ENCODE measurements at places on chromosomes 13 and 19. TPM values are rescaled to one million over a fixed set of nuclear protein-coding genes. Genes with fewer than 3 reads are reported as not detected.

GRIN2D gene
- total RNA-seq: 0.39 TPM

SIGLEC5 gene
- total RNA-seq: 2.4 TPM

DNA sequence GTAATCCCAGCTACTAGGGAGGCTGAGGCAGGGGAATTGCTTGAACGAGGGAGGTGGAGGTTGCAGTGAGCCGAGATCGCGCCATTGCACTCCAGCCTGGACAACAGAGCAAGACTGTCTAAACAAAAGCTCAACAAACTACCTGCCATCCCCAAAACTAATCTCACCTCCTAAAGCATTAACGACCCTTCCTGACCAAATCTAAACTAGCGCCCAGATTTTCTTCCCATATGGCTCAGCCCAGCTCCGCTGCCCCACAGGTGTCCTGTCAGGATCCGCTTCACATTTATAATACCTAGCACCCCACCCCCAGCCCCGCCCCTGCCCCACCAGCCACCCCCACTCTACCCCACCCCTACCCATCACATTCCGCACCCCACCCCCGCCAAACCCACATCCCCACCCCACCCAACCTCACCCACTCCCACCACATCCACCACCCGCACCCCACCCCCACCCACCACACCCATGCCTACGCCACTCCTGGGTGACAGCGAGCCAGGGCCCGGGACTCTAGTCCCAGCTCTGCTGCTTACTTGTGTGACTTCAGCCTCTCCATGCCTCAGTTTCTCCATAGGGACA, 599 bp downstream of the C19orf12 start:
- H3K4me1 ChIP-seq: peaks cover 52% of the 10 kb centered on the region
- no peaks in the 10 kb centered on the region for H3K36me3 ChIP-seq
- DNase-seq: no peak
- no peaks in the 10 kb centered on the region for H3K27me3 ChIP-seq
- H3K27ac ChIP-seq: peak overlapping the region; percentile 97

DNA sequence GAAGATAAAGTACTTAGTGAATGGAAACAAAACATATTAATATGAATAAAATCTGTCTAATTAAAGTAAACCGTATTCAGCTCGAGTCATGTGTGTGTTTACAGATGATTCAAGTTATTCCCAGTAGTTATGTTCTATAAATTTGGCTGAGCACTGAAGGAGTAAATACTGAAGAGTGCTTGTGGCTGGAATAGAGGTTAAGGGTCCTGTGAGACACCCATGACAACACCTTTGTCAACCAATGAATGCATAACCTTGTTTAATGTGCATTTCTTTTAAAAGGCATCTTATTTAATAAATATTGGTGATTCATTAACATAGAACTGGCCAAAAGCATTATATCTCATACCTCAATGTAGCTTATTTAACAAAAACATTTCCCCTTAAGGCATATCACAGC, 577.8 kb upstream of the SLITRK5 start:
- DNase-seq: no peak
- no peaks in the 10 kb centered on the region for H3K27me3 ChIP-seq

- H3K27ac ChIP-seq: no peak overlapping the region
- H3K36me3 ChIP-seq: no peaks in the 10 kb centered on the region
- no peaks in the 10 kb centered on the region for H3K4me1 ChIP-seq
Measured at GRCh38 chr13:50344717-50345116, 329.5 kb downstream of the KCNRG start.

DNA sequence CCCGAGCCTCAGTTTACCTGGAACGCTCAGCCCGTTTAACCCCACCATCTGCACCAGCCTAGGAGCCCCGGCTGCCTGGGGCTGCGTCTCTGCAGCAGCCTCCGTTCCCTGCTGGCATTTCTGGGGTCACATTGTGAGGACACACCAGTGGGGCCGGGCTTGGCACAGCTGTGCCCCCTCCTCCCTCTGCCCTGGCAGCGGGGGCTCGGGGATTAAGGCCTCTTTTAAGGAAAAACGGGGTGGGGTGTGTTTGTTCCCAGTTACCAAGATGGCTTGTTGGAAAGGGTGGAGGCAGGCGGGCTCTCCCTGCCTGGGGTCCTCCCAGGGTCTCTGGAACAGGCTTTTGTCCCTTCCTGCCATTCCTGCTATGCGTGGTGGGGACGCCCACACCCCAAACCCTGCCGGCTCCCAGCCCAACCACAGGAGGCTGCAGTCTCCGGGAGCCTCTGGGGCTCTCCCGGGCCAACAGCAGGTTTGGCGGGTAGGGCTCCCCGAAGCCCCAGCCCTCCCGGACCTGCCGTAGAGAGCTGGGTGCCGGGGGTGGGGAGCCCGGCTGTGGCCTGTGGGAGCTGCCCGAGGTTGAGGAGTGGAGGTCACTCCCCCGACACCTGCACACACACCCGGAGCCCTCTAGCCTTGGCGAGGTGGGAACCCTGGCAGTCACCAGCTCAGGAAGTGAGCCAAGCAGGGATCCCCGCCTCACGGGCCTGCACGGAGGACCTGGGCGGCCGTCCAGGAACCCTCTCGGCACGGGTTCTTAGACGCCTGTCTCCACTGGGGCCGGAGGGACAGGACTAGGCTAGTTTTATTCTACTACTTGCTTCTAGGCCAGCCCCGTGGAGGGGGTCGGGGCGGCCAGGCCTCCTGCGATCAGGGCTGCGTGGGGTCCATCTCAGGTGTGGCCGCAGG, 36.9 kb downstream of the GADD45B start:
- DNase-seq: no peak
- H3K4me3 ChIP-seq: no peak overlapping the region
- no peak overlapping the region for H3K27ac ChIP-seq
- H3K36me3 ChIP-seq: no peaks in the 10 kb centered on the region
- no peaks in the 10 kb centered on the region for H3K4me1 ChIP-seq

GRCh38 chr19:11538232-11539036, at the start of gene CNN1:
TSS of gene CNN1 (plus strand) at chr19:11538851. CDS start at chr19:11538928, 77 bp downstream.
- H3K27me3 ChIP-seq: no peaks in the 10 kb centered on the region
- DNase-seq: no peak
- H3K36me3 ChIP-seq: no peaks in the 10 kb centered on the region
- H3K27ac ChIP-seq: no peak within 1 kb of the TSS

DNA sequence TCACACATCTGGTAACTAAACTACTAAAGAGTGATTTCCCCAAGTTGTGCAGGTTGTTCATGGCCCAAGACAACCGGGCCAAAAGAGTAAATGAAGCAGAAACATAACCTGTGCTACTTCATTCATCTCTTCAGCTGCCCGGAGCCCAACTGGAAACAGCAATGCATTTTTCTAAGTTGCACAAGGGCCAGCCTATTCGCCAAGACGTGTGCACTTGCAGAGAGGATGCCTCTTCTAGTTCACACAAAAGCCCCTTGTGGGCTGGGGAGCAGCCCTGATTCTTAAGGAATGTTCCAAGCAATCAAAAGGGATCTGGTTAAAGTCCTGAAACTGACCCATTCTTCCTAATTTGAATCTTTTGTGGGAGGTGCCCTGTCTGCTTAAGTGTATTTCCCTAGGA, 275.8 kb downstream of the SHISA2 start:
- H3K4me1 ChIP-seq: no peaks in the 10 kb centered on the region
- H3K27ac ChIP-seq: no peak overlapping the region
- no peak for DNase-seq
- no peaks in the 10 kb centered on the region for H3K27me3 ChIP-seq

DNA sequence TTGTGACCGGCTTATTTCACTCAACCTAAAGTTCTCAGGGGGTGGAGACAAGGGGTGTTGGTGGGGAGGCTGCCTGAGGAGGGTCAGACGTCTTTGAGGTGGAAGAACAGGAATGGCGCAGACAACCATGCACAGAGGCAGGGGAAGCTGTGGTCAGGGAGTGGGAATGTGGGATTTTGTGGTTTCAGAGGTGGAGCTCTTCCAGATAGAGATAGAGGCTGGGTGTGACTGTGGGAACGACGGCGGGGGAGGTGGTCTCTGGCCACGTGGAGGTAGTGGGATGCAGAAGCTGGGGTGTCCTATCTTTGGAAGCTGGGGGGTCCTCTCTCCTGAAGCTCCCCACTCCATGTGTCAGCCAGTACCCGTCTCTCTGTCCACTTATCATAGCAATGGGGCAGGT, 7.8 kb upstream of the KLK14 start:
- H3K27ac ChIP-seq: no peak overlapping the region
- H3K27me3 ChIP-seq: no peaks in the 10 kb centered on the region
- DNase-seq: no peak
- H3K4me3 ChIP-seq: no peak overlapping the region

DNA sequence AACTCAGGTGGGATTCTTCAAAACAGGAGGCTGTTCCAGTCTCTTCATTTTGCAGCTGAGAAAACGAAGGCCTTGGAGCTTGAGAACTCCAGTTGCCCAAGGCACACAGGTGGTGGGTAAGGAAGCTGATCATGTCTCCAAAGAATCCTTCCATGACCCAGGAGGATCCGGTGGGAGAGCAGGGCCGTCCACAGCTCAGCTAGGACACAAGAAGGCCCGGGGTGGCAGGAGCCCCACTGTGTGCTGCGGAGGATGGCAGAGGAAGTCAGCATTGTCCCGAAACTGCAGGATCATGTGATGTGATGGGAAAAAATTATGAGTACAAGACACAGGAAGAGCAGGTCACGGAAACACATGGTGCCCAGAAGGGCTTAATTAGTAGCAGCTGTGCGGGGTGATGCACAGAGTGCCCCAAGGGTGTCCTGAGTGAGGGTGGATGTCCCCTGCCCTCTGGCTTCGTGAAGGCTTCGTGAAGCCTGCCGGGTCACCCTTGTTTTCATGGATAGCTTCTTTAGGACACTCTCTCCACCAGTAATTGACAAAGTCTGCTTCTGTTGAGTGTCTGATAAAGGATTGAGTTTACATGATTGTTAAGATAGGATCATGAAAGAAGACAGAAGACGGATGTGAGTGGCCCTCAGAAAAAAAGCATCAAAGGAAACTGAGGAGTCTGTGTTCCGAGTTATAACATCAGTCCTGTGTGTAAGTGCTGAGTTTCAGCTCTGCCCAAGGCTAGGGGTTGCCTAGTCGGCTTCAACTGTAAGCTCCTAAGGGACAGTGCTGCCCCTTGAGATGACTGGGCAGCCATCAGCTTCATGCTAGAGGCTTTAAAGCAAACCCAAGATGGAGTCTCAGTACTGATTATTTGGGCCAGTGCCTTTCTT, 33.8 kb upstream of the SACS start:
- no peak overlapping the region for H3K4me3 ChIP-seq
- no peaks in the 10 kb centered on the region for H3K27me3 ChIP-seq
- H3K27ac ChIP-seq: no peak overlapping the region

DNA sequence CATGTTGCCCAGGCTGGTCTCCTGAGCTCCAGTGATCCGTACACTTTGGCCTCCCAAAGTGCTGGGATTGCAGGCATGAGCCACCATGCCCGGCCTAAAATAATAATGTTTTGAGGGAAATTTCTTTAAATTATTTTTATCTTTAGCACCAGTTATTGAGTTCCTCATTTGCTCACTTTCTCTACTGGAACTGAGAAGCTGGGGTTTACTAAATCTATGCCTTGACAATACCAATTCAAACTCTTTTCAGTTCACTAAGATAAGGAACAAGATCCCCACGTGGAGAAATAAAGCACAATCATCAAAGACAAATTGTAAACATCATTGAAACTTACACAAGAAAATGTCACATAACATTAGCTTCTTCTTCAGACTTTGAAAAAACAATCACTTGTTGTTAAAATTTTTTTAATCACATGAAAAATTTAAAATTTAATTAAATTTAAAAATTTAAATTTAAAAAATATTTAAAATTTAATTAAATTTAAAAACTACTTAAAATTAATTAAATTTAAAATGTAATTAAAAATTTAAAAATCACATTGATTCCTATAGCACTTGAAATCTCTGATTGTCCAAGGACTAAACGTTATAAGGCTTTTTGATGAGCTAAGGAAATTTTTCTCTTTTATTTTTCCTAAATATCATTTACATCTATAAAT, 25.2 kb upstream of the XPO4 start:
- H3K4me1 ChIP-seq: no peaks in the 10 kb centered on the region
- no peak for DNase-seq
- H3K36me3 ChIP-seq: no peaks in the 10 kb centered on the region
- H3K4me3 ChIP-seq: no peak overlapping the region
- H3K27me3 ChIP-seq: no peaks in the 10 kb centered on the region

DNA sequence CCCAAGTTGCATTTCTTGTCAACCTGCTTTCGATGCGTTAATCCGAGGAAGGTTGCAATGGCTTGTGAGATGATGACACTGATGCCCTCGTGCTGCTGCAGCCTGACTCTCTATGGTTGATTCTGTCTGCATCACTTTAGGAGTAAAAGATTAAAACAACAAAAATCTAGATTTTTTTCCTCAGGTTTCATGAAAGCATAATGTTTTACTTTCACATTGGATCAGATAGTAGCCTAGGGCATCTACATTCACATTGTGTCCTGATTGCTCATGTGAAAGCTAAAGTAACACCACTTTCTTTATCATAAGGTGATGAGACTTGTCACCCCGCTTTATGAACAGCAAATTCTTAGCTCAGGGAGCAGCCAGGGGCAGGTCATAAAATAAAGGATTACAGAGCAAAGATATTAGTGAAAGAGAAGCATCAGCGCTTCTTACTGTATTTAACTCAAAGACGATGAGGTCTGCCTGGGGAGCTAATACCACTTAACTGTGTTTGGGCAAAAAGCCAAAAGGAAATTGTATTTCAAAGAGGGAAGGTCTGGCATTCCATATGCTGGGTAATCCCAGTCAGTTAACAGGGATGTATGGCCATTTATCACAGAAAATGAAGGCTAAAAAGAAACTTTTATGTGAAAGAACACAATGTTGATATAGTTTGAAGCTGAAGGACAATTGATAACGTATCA, 270.5 kb downstream of the GPC6 start:
- no peaks in the 10 kb centered on the region for H3K27me3 ChIP-seq
- H3K4me3 ChIP-seq: no peak overlapping the region
- H3K36me3 ChIP-seq: no peaks in the 10 kb centered on the region
- no peak for DNase-seq

DNA sequence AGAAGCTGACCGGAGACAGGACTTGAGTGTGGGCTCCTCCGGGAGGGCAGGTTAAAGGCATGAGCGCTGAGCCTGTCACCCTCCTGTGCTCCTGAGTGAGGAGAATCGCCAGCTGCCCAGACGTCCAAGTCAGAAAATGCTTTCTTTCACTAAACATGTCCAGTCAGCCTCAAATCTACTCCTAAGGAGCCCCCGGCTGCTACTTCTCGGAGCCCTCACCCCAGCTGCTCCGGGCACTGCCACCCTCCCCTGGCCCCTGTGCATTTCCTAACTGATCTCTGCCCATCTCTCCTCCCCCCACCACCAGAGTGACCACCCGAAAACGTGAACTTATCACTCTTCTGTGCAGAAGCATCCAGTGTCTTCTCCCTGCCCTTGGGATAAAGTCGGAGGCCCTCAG, 277.5 kb upstream of the SOX1 start:
- no peak overlapping the region for H3K27ac ChIP-seq
- H3K36me3 ChIP-seq: no peaks in the 10 kb centered on the region
- H3K27me3 ChIP-seq: no peaks in the 10 kb centered on the region

GRCh38 chr13:96710166-96710862, 284.0 kb downstream of the OXGR1 start:
- no peak overlapping the region for H3K27ac ChIP-seq
- no peak for DNase-seq
- H3K27me3 ChIP-seq: no peaks in the 10 kb centered on the region
- no peaks in the 10 kb centered on the region for H3K4me1 ChIP-seq
- H3K36me3 ChIP-seq: no peaks in the 10 kb centered on the region
- H3K4me3 ChIP-seq: no peak overlapping the region

GRCh38 chr19:54461613-54462012, 2.0 kb downstream of the LENG9 start:
- peaks cover 56% of the 10 kb centered on the region for H3K36me3 ChIP-seq
- no peak overlapping the region for H3K4me3 ChIP-seq
- H3K27me3 ChIP-seq: no peaks in the 10 kb centered on the region
- H3K27ac ChIP-seq: peak overlapping the region; percentile 71

All from naive thymus-derived CD4-positive, alpha-beta T cell (primary cell).